ENCODE measurements at places on chromosomes 2 and 18.

GRCh38 chr2:171956135-171956825 is 34.0 kb downstream of the HAT1 start:
- DNase-seq = no peak

DNA sequence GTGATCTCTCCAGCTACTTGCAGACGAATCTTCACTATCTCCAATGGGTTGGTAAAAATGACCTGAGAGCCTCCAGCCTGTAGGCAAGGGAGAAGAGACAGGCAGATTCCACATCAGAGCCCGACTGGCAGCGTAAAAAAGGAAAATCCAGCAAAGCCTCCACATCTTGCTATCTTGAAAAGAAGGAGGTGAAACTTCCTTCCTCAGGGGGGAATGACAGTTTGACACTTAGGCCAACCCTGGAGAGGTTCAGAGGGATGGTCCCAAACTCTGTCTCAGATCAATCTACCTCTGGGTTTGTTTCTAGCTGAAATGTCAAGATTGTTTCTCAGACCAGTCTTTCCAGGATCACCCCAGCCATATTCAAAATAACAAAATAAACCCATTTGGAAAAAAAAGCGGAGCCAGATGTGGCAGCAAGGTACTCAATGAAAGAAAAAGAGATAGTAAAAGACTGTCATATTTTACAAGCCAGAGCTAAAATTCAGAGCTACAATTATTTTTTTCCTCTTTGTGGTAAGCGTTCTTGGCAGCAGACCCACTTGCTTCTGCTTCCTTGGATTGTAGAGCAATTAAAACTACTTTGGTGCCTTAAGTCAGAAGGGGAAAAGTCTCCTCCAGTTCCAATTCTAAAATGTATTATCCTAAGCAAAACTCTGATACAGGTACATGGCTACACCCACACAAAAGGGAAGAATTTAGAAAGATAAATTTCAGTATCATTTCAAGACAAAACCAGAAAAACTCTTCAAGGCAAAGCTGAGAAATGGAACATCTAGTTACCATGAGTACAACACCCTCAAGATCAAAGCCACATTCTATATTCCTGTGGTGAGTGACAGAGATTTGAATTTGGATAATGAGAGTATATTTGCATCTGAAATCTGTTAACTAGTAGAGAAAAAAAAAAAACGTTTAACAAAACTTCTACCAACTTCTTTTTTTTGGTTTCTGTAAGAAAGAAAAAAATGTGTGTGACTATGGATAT is 100.1 kb downstream of the SLC25A12 start:
- no peak for DNase-seq

DNA sequence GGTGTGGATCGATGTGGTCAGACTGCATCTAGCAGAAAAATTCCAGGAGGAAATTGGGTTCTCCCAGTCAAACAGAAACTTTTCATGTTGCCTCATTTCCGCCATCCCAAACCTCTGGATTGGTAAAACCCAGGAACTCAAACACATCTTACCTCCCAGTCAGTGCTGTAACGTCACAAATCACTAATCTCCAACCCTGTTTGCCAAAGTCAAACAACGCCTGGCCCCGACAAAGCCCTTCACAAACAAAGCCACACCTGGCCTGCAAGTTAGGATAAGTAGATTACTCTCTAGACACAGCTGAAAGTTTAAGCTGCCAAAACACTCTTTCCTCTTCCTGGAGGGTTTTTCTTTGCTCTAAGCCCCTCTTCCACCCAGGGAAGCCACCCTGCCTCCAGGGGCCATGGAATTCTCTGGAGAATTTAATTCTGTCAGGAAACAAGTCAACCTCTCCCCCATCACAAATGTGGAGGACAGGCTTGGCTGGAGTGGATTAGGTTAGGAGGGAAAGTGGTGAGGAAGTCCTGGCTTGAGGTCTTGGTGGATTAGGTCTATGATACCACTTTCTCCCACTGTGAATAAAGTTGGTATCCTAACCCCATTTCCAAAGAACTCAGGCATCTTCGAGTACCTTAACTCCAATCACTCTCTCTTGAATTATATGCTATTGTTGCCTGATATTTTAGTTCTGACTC is 86.7 kb downstream of the LYPD6B start:
- DNase-seq = no peak

DNA sequence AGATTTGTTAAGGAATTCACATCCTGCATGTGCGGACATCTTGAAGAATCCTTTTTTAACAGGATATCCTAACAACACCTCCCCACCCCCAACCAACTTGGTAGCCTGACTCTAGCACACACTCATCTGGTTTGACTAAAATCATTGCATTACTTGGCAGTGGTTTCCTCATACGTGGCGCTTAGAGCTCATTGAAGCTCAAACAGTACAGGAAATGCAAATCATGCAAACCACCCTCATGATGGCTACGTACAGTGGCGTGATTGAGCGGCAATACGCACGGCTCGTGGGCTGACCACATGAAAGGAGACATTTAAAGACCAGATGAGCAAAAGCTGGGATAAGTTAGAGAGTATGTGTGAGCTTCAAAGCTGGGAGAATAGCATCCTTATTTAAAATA is 336.2 kb downstream of the ZEB2 start:
- DNase-seq = no peak

DNA sequence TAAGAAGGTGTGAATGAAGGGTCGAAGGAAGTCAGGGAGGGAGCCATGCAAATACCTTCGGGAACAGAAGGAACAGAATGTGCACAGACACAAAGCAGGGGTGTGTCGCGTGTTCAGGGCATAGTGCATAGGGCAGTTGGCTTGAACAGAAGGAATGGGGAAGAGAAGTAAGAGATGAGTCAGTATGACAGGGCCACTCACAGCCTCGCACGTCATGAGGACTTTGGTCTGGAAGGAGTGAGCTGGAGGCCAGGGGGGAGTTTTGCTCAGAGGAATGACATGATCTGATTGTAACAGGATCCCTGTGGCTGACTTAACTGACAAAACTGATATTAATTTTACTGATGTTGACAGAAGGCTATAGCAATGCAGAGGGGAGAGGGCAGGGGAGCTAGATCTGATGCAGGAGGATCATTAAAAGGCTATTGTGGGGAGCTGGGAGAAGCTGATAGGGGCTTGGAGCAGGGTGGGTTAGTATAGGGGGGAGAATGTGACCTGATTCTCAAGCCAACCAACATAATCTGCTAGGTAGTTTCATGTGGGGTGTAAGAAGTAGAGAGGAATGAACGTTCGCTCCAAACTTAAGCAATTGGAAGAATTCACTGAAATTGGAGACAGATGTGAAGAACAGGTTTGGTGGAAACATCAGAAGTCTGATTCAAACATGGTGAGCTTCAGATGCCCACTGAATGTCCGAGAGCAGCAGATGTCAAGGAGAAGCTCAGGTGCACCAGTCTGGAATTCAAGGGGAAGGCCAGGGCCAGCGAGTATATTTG is 60.4 kb upstream of the COPS8 start:
- DNase-seq = no peak

DNA sequence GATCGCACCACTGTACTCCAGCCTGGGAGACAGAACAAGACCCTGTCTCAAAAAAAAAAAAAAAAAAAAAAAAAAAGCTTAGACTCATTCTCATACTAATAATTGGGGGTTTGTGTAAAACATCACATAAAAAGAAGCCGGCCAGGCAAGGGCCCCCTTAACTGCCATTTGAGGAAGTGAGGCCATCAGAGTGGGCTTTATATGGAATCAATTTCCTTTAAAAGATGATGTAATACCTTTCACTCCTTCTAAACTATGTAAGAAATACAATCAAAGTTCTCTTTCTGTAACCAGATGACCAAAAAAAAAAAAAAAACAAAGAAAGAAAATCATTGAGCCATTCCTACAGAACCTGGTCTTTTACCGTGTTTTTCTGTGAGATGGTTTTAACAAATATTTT is 13.1 kb upstream of the GPR55 start:
- no peak for DNase-seq

- no peak for DNase-seq
Observed at GRCh38 chr2:233153146-233153798, 93.1 kb downstream of the INPP5D start.

GRCh38 chr2:34261701-34262100 is 662.6 kb upstream of the FAM98A start:
- DNase-seq = no peak

GRCh38 chr18:57696271-57696670 is 74.6 kb upstream of the NARS1 start:
- DNase-seq = no peak

- DNase-seq = no peak
Observed at GRCh38 chr2:133936601-133937000, 317.3 kb upstream of the MGAT5 start.

Measured in hematopoietic multipotent progenitor cell treated with erythropoietin and hydrocortisone succinate and interleukin-3 and kit ligand, for 17 days (in vitro differentiated cells).